Osteoblast (primary cell): ENCODE measurements at places on chromosomes 7 and 10. TPM values are rescaled to one million over a fixed set of nuclear protein-coding genes. Genes with fewer than 3 reads are reported as not detected.
A peak's percentile ranks its signal among the peaks of the same experiment; 100 is the strongest.

- DNase-seq: no peak
These were observed 32.3 kb upstream of the PLXNA4 start for GRCh38 chr7:132608523-132608922.

Gene FEZF1
- total RNA-seq: not detected in 2 replicates

GRCh38 chr10:94992811-94993210, 54.4 kb downstream of the CYP2C9 start:
- no peak for DNase-seq

Gene CCL26
- total RNA-seq: 1.1 and 1.5 TPM in 2 replicates

Gene CCDC3
- 0.29 and 0.72 TPM in 2 replicates for total RNA-seq

Gene ACTR3C
- 1.8 and 3.8 TPM in 2 replicates for total RNA-seq

- DNase-seq: no peak
These were observed 60.2 kb upstream of the MKRN1 start for GRCh38 chr7:140539461-140539860.

Gene SYT15
- total RNA-seq: under 0.01 TPM in 2 replicates

GRCh38 chr7:37028909-37029440, 304.7 kb upstream of the AOAH start:
- no peak for DNase-seq

GRCh38 chr7:29231671-29232232, 37.2 kb downstream of the CHN2 start:
- DNase-seq: no peak

Gene NUPR2
- total RNA-seq: not detected in 2 replicates

- DNase-seq: peak; percentile 45
These were observed 60.5 kb upstream of the ZNF138 start for GRCh38 chr7:64733550-64734240.
